Skin of body (tissue), 3 donors: ENCODE measurements at places on chromosomes 5 and 9. TPM values are rescaled to one million over a fixed set of nuclear protein-coding genes. Genes with fewer than 3 reads are reported as not detected.

BAAT gene
- not detected for total RNA-seq

GFM2 gene
- 36.7 TPM for total RNA-seq

TMEFF1 gene
- total RNA-seq = 4.7 TPM

LAMC3 gene
- 8.1 TPM for total RNA-seq

FAM153A gene
- 0.20 TPM for total RNA-seq

TLX3 gene
- total RNA-seq = not detected

UGT3A1 gene
- 2.5 TPM for total RNA-seq

CDX1 gene
- total RNA-seq = 0.49 TPM

GABRA1 gene
- total RNA-seq = not detected

GPRIN1 gene
- 4.8 TPM for total RNA-seq

GABRP gene
- 31.4 TPM for total RNA-seq

PFN3 gene
- total RNA-seq = not detected

PSD2 gene
- total RNA-seq = 0.20 TPM

DOCK8 gene
- 12.1 TPM for total RNA-seq

PRDM9 gene
- total RNA-seq = not detected

TAL2 gene
- 1.7 TPM for total RNA-seq

THOC3 gene
- total RNA-seq = 32.7 TPM

FANCG gene
- total RNA-seq = 20.1 TPM

OTULINL gene
- 7.5 TPM for total RNA-seq

PCDHA12 gene
- 0.20 TPM for total RNA-seq

GDF9 gene
- 0.30 TPM for total RNA-seq

TRIM36 gene
- total RNA-seq = 1.2 TPM
